ENCODE measurements at places on chromosomes 11 and 22. TPM values are rescaled to one million over a fixed set of nuclear protein-coding genes. Genes with fewer than 3 reads are reported as not detected.

The ARHGAP8 gene
- total RNA-seq = not detected

The SCN3B gene
- 1.7 TPM for total RNA-seq

The THRSP gene
- 1.1 TPM for total RNA-seq

The BACE1 gene
- total RNA-seq = 14.9 TPM

The RASL10A gene
- total RNA-seq = 1.2 TPM

The APLNR gene
- 21.0 TPM for total RNA-seq

The GDPD4 gene
- not detected for total RNA-seq

The THY1 gene
- total RNA-seq = 1.5 TPM

The SLC5A4 gene
- total RNA-seq = not detected

The KLHL35 gene
- total RNA-seq = 0.89 TPM

The GAL3ST1 gene
- total RNA-seq = 0.57 TPM

The RIN1 gene
- total RNA-seq = 1.7 TPM

The PDE3B gene
- 5.6 TPM for total RNA-seq

The PANX2 gene
- total RNA-seq = 0.40 TPM

The PKP3 gene
- 0.84 TPM for total RNA-seq

The DPAGT1 gene
- 18.6 TPM for total RNA-seq

The ANO5 gene
- total RNA-seq = 78.5 TPM

The CARD18 gene
- 0.72 TPM for total RNA-seq

The CEP126 gene
- total RNA-seq = 1.0 TPM

The MYOD1 gene
- total RNA-seq = not detected

The OR8H2 gene
- total RNA-seq = not detected

The MS4A1 gene
- total RNA-seq = not detected

The GLYATL1 gene
- total RNA-seq = not detected

The OR51B2 gene
- total RNA-seq = not detected

The OR10A2 gene
- not detected for total RNA-seq

The GNG3 gene
- total RNA-seq = not detected

The CST6 gene
- total RNA-seq = not detected

The NRGN gene
- 4.1 TPM for total RNA-seq

The HARBI1 gene
- 3.1 TPM for total RNA-seq

The TTC17 gene
- 29.7 TPM for total RNA-seq

The FAM227A gene
- total RNA-seq = 0.20 TPM

Data from left ventricle myocardium superior (tissue), 1 donor.